Tibial nerve (tissue), 4 donors: ENCODE measurements at places on chromosomes 13 and 19. TPM values are rescaled to one million over a fixed set of nuclear protein-coding genes. Genes with fewer than 3 reads are reported as not detected.

GARRE1 gene
- total RNA-seq: 32.2 TPM

GNG8 gene
- total RNA-seq: not detected

DNMT1 gene
- 48.2 TPM for total RNA-seq

TUBA3C gene
- total RNA-seq: not detected

TINCR gene
- 13.9 TPM for total RNA-seq

FPR2 gene
- 0.66 TPM for total RNA-seq

CEACAM4 gene
- 1.6 TPM for total RNA-seq

MTUS2 gene
- not detected for total RNA-seq

ZNF610 gene
- 2.7 TPM for total RNA-seq

CFD gene
- 3,873 TPM for total RNA-seq

ZNF324B gene
- total RNA-seq: 15.7 TPM

SAFB2 gene
- 58.1 TPM for total RNA-seq

LRRC8E gene
- not detected for total RNA-seq

C19orf67 gene
- not detected for total RNA-seq

ZNF681 gene
- total RNA-seq: 4.6 TPM
